ENCODE measurements at places on chromosomes 3 and 15.

GRCh38 chr3:169846458-169847193 is 23.1 kb downstream of the LRRC31 start:
- H3K27me3 ChIP-seq = no peaks in the 10 kb centered on the region
- H3K4me3 ChIP-seq = no peak overlapping the region
- no peaks in the 10 kb centered on the region for H3K36me3 ChIP-seq
- H3K4me1 ChIP-seq = no peaks in the 10 kb centered on the region
- H3K27ac ChIP-seq = no peak overlapping the region

GRCh38 chr3:41163006-41163405 is 36.3 kb upstream of the CTNNB1 start:
- no peak for DNase-seq
- H3K36me3 ChIP-seq = no peaks in the 10 kb centered on the region
- H3K27me3 ChIP-seq = no peaks in the 10 kb centered on the region
- H3K4me3 ChIP-seq = no peak overlapping the region
- peaks cover 9% of the 10 kb centered on the region for H3K4me1 ChIP-seq
- no peak overlapping the region for H3K27ac ChIP-seq

DNA sequence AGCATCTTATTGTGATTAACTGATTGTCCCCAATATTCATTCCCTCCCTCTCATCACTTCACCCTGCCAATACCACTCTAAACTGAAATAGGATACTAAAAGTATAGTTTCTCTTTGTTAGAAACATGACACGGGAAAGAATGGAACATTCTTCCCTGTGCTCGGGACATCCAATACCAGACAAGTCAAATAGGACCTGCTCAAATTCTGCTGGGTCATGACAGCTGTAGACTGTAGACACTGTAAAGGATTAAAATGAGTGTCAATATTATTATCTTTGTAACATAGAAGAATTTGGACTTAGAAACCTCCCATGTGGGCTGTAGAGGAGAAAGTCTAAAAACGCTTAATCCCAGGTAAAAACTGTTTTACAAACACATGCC is 315.0 kb upstream of the NR2E3 start:
- H3K27ac ChIP-seq = no peak overlapping the region
- no peak overlapping the region for H3K4me3 ChIP-seq
- H3K4me1 ChIP-seq = no peaks in the 10 kb centered on the region
- no peaks in the 10 kb centered on the region for H3K27me3 ChIP-seq
- no peak for DNase-seq
- H3K36me3 ChIP-seq = no peaks in the 10 kb centered on the region

DNA sequence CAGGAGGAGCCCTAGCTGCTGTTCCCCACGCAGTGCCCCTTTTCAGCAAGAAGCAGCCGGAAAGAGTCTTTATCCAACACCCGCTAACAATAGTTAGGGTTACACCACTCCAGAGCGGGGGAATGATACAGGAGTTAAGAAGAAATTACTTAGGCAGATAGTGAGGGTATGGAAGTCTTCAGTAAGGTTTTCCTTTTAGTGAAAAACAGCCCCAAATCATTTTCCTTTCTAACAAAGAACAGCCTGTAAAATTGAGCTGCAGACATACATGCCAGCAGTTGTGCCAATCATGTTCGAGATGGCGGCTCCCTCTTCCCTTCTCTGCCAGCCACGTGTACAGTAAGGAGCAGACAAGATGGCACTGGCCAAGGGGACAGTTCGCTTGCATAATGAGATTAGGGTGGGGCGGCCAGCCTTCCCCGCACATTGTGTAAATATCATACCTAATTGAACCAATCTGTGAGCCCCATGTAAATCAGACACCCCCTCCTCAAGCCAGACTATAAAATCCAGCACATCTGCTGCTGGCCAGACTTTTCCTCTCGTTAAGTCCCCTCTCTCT is 18.5 kb upstream of the SENP5 start:
- H3K27me3 ChIP-seq = no peaks in the 10 kb centered on the region
- H3K4me1 ChIP-seq = no peaks in the 10 kb centered on the region
- DNase-seq = no peak
- H3K36me3 ChIP-seq = no peaks in the 10 kb centered on the region

DNA sequence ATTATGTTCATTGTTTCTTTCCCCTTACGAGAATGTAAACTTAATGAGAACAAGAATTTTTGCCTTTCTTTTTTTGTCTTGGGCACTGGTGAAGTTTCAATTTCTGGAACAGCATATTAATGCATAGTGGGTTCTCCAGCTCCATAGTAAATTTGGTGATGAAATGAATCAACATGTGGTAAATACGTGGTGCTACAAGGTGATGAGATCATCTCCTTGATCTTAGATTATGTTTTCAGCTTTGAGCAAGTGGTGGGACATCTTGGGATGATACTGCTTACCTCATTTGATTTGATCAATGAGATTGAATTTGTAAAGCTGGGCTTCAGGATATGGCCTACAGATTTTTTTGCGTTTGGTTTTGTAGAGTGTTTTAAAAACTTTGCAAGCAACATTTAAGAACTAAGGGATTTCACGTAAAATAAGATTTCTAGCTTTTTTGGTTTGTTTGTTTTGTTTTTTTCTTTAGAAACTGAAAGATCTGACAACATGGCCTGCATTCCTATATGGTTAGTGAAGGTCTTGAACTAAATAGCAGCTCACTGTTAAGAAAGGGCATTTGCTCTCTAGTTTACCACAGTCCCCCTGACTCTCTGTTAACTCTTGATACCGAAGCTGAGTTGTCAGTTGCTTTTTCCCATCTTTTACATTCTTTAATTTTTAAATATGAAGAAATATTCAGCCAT is 45.6 kb downstream of the FNDC3B start:
- H3K27ac ChIP-seq = no peak overlapping the region
- no peak for DNase-seq
- peaks cover 23% of the 10 kb centered on the region for H3K4me1 ChIP-seq
- no peaks in the 10 kb centered on the region for H3K36me3 ChIP-seq

DNA sequence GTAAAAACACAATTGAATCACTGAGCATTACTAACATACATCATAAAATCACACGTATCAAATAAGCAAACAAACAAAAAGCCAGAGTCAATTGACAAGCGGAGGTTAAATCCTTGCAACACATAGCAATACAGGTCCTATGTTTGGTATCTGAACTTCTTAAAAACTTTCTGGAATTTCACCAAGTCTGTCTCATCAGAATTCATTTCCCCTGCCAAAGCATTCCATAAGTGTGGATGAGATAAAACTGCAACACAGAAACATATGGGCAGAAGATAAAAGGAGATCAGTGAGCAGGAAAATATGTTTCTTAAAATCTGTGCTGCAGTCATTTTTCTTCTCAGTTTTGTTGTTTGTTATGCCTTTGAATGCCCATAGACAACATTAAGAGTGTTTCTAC is 1155.5 kb downstream of the TBL1XR1 start:
- no peak overlapping the region for H3K27ac ChIP-seq
- H3K4me1 ChIP-seq = no peaks in the 10 kb centered on the region

- H3K27ac ChIP-seq = no peak overlapping the region
- H3K36me3 ChIP-seq = no peaks in the 10 kb centered on the region
- no peaks in the 10 kb centered on the region for H3K27me3 ChIP-seq
- H3K4me3 ChIP-seq = no peak overlapping the region
Measured at GRCh38 chr3:64319391-64319790, 94.1 kb upstream of the PRICKLE2 start.

- H3K36me3 ChIP-seq = no peaks in the 10 kb centered on the region
- DNase-seq = no peak
- H3K4me1 ChIP-seq = no peaks in the 10 kb centered on the region
- no peak overlapping the region for H3K4me3 ChIP-seq
Measured at GRCh38 chr15:96535148-96535547, 204.6 kb downstream of the NR2F2 start.
